ENCODE measurements at places on chromosomes 16 and 17.

DNA sequence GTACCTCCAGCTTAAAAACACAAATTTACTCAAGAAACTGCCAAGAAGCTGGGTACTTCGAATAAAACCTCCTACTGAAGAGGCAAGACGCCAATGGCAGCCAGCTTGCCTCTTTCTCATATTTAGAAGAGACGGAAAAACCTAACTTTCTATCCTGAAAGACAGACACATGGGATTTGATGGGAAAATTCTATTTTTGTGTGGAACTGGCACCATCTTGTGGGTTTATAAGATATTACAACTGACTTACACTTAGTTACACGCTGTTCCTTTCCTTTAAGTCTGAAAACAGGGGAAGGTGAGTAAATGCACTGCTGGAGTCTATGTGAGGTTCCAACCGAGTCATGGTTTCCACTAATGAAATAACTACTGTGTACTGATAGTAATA, 10.3 kb downstream of the ZNF18 start:
- peak; percentile 30 for DNase-seq

DNA sequence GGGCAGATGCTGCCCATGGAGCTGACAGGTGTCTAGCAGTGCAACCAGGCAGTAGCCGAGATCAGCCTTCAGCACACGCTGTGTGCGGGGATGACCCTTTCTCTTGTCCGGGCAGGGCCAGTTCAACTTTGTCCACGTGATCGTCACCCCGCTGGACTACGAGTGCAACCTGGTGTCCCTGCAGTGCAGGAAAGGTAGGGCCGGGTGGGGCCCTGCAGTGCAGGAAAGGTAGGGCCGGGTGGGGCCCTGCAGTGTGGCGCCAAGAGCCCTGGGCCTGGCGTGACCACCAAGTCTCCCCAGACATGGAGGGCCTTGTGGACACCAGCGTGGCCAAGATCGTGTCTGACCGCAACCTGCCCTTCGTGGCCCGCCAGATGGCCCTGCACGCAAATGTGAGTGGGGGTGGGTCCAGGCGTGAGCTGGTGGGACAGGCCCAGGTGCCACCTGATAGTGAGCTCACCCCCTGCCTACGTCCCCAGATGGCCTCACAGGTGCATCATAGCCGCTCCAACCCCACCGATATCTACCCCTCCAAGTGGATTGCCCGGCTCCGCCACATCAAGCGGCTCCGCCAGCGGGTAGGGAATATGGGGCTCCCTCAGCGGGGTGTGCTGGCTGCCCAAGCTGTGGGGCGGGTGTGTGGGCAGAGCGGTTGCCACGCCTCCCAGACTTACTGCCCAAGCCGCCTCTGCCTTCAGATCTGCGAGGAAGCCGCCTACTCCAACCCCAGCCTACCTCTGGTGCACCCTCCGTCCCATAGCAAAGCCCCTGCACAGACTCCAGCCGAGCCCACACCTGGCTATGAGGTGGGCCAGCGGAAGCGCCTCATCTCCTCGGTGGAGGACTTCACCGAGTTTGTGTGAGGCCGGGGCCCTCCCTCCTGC, 40.2 kb downstream of the TSC2 start:
- DNase-seq, result no peak

DNA sequence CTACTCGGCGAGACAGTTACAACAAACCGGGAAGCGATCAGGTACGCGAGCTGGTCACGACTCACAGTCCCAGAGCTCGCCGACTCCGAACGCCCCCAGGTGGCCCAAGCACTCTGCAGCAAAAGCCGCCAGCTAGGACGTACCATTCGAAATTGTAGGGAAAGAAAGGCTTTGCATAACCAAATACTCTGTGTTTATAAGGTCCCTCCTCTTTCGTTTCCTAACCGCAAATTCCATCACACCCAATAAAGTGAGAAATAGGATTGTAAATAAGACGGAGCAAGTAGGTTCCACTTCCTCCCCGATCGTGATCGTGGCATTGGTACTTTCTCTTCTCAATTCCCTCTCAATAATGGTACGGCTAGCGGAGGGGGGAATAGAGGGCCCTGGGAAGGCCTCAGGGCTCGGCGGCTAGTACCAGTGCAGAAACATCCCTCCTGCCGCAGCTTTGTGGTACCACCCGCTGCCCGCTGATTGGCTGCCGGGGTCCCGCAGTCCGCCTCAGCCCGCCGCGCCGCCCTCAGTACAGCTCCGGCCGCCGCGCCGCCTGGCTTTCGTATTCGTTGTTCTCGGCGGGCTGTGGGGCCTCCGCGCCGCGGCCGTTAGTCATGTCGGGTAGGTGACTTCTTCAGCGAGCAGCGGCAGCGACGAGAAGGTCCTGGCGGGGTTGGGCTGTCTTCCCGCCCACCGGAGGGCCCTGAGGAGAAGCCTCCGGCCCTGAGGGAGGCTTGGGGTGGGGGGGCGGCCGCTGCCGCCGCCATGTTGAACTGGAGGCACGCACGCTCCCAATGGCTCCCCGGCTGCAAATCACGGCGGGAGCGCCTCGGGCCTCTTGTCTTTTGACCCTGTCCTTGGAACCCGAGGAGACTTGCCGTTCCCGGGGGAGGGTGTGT, at the start of gene TAF15:
TAF15 (plus strand) TSS at position 523 of the 893 bp plus-strand sequence; CDS start at position 609, 86 bp downstream.
- DNase-seq, result peak; percentile 88

GRCh38 chr17:63232565-63233310, 213.4 kb downstream of the CYB561 start:
- DNase-seq, result no peak

DNA sequence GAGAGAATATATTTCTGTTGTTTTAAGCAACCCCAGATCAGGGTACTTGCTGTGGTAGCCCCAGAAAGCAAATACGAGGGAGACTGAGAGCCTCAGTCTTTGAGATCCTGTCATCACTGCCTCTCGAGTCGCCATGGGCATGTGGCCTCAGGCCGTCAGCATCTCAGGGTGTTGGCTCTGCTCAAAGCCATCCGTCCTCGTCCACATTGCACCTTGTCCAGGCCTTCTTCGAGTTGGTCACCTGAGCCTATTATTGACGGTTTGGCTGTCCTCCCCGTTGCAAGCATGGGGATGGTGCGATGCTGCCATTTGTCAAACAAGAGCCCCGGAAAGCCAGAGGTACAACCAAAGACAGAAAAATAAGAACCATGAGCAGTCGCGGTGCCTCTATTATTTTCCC, 136.9 kb downstream of the IRF8 start:
- DNase-seq, result no peak

- no peak for DNase-seq
Observed at GRCh38 chr17:40686192-40686591, 17.4 kb downstream of the KRT24 start.

- no peak for DNase-seq
Observed at GRCh38 chr16:17459903-17460521, 10.7 kb downstream of the XYLT1 start.

- no peak for DNase-seq
Observed at GRCh38 chr17:8964801-8965393, 610 bp downstream of the PIK3R5 start.

GRCh38 chr17:50721194-50722010, 2.0 kb downstream of the LUC7L3 start:
- no peak for DNase-seq

GRCh38 chr17:19541445-19541844, 7.8 kb downstream of the SLC47A1 start:
- DNase-seq, result no peak

- DNase-seq, result no peak
Observed at GRCh38 chr16:23902034-23902747, 66.4 kb downstream of the PRKCB start.

DNA sequence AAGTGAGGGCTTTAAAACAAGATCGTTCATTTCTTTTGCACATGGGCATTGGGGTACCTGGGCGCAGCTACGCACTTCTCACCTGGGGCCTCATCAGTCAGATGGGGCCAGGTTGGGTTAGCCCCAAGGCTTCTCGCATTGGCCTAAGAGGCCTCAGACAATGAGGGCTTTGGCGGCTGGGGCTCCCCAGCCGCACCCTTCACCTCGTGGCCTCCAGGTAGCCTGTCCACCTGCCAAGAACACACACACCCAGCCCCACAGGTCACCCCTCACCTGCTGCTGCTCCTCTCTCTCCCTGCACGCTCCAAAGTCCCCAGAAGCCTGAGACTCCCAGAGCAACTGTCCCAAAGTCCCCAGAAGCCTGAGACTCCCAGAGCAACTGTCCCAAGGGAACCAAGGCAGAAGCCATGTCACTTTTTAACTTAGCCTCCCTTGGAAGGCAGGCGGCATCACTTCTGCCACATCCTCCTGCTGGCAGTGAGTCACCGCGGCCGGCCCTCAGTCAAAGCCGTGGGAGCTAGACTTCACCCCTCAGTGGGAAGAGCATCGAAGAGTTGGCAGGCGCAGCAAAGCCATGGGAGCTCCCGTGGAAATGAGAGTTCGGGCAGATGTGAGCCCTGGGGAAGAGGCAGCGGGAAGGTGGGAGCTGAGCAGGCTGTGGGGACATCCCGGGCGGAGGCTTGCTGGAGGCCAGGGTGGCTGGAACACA, 78.9 kb upstream of the PLCG2 start:
- DNase-seq, result no peak

DNA sequence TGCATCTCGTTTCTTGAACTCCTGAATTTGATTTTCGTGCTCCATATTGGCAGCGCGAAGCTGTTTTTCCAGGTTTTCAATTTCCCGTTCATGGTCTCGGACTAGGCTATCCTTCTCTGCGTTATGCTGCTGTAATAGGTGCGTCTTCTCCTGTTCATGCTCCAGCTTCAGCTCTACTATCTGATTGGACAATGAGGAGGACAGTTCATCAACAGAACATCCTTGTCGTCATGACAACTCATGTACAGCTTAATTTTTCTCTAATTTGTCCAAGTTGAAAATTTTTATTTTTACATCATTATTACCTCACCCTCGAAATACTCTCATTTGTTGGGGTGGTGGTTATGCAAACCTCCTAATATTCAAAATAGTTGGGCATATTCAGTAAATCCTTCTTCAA, 289.8 kb downstream of the CEP112 start:
- DNase-seq, result no peak

DNA sequence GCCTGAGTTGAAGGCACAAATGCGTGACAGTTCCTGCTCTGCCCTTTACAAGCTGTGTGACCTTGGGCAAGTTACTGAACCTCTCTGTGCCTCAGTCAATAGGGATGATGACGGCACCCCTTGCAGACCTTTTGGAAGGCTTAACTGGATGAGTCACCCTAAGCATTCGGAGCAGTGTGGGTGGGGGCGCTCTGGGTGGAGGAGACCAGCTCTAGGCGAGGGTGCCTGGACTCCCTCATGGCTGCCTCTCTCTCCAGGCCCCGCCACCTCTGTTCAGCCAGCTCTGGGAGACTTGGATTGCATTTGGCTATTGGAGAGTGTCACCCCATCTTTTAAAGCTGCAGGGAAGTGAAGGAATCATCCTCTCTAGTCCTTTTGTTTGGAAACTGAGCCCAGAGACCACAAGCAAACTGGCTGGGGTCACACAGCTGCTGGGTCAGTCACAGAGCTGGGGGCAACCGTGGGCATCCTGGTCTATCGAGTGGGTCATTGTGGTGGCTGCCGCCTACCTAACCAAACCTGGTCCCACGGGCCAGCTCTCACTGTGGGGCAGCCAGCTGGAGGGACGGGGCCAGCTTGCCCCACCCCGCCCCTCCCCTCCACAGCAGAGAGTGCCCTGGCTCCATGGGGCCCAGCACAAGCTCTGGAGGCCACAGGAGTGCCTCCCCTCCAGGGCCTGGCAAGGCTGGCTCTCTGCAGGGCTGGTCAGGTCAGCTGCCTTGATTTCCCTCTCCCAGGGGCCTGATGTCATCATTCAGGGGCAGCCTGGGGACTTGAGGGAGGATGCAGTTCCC, 20.2 kb upstream of the GSE1 start:
- no peak for DNase-seq

- DNase-seq, result no peak
Observed at GRCh38 chr16:4868026-4868425, 20.7 kb downstream of the UBN1 start.

DNA sequence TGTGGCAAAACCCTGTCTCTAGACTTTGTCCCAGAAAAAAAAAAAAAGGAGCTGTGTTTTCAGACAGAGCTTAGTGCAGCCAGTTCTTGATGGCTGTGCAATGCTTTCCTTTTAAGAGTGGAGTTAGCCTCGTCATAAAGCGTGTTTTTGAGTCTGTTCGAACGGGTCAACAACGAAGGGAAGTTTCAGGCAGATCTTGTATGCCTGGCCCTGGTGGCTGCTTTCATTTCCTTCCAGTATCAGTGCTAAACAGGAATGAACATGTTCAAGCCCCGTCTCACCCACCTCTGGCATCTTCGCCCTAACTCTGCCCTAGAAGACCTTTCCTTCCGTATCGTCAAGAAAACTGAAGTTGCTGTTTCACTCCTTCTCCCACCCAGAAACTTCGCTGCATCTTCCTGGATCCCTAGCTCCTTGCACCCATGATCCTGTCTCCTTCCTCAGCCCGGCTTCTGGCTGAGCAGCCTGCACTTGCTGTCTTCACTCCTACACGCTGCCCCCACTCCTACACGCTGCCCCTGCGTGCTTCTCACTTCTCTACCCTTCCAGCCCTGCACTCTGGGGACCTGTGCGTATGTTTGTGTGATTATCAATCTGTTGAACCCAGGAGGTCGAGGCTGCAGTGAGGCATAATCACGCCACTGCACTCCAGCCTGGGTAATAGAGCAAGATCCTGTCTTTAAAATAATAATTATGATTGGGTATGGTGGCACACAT, 55.3 kb downstream of the USP10 start:
- no peak for DNase-seq

DNA sequence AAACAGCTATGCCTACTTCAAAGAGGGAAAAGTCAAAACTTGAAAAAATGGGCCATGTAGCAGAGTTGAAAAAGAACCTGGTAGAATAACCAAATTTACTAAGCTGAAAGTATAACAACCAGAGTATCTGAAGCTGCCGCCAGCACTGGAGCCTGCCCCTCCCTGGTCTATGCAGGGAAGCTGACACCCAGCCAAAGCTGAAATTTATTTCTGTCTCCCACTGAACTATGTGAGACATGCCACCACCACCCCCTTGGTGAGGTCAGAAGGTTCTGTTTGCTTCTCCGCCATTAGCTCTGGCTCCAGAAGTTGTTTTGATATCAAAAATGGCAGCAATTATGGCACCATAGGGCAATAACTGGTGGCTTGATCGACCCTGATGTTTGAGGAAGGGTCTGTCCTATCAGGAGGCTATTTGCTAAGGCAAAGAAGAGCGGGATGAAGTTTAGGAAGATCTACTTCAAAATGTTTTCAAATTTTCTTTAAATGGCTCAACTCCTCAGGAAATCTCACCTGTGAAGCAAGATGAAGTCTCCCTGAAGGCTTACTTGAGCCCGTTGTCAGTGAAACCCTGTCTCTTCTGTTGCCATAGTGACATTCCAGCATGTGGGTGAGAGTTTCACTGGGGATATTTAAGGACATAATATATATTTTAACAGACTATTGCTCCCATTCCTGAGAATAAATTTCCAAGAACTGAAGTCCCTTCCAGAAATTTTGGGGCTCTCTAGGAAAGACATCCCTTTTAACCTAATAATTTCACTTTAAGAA, 122.0 kb downstream of the COPRS start:
- DNase-seq, result no peak
